GM18507 (cell line): ENCODE measurements at places on chromosomes 12 and 14.

DNA sequence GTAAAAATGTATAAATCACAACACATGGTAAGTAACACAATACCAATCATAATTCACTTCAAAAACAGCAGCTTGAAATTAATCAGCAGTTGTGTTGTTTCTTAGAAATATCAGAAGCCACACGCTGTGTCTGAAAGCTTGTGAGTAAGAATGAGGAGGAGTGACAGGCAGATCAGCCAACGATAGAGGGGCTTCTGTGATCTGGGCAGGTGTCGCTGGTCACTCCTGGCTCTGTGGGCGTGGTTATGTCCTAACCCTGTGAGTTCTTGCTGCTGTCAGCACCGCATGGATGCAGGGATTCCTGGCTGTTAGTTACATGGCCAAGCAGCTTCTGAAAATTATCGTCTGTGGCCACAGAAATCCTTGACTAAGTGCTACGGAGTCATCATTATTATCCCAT lies 123.4 kb downstream of the SLC25A47 start:
- DNase-seq, result no peak

DNA sequence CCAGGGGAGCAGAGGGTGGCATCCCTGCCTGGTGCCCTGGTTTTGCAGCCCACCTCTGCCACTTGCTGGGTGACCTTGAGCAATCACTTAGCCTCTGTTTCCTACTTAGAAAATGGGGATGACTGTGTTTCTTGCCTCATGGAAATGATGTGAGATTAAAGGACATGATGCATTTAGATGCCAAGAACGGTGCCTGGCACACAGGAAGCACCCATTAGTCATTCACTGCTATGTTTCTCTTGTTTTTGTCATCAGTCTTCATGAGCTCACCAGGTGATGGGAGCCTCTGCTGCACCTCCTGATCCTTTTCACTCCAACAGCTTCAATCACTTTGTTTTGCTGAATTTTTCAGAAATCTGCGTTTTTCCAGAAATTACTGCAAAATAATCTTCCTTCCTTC lies 23.6 kb upstream of the ATF1 start:
- DNase-seq, result no peak

GRCh38 chr12:71797531-71797930 lies 42.0 kb upstream of the TBC1D15 start:
- no peak for DNase-seq

GRCh38 chr12:5184186-5184585 lies 140.5 kb downstream of the KCNA5 start:
- no peak for DNase-seq

DNA sequence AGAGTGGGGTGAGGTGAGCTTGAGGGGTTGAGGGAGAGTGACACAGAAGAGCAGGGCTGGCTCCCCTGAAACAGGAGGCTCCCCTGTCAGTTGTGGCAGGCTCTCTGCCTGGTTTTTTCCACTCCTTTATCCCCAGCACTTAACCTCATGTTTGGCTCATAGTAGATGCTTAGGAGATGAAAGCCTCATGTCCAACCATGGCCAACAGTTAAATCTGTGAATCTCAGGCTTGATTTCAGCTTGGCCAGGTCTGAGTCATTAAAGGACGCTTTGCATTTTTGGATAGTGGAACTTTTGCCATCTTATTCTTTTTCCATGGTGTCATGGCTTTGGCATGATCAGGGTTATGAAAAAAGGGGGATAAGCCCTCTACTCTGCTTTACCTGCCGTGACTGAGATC lies 117.2 kb downstream of the CACNA1C start:
- no peak for DNase-seq

DNA sequence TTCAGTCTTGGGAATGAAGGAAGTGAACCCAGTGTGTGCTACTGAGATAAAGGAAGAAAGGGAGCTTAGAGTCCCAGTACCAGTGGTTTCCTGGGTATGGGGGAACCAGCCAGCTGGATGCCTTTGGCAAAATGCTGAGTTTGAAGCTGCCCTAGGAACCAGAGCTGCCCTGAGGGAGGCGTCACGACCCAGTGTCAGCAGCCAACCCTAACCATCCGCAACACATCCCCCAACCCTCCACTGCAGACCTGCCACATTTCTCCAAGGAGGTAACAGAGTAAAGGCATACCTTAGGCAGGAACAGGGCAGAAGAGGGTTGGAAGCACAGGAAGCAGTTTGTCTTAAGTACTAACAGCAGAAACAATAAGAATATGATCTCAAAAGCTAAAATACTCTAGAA lies 28.6 kb downstream of the PRDM4 start:
- no peak for DNase-seq

DNA sequence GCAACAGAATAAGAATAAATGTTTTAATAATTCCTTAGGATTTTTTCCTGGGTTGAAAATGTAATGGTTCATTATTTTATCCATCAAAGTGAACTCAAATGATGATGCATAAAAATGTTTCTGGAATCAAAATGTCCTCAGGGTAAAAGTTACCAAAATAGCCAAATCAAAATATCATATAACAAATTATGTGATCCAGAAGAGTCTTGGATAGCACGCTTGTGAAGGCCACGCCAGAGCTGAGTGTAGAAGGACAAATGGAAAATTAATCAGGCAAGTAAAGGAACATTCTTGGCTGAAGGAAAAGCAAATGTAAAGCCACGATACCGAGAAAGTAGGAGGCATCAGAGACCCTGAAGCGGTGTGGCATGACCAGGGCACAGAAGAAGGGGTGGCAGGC lies 169.2 kb downstream of the CAPZA3 start:
- no peak for DNase-seq

DNA sequence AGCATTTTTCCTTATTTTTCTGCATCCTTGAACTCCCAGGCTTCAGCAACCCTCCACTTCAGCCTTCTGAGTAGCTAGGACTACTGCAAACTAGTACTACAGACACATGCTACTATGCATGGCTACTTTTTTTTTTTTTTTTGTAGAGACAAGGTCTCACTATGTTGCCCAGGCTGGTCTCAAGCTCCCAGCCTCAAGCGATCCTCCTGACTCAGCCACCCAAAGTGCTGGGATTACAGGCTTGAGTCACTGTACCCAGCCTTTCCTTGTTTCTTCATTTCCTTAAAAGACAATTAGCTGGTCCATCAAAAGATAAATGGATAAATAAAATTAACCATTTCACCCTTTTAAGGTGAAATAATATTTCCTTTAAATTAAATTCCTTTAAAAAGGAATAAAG lies 205.8 kb downstream of the SPTSSA start:
- no peak for DNase-seq

GRCh38 chr12:119989731-119990381 lies 820 bp downstream of the BICDL1 start:
- DNase-seq, result peak; percentile 33

GRCh38 chr14:47365233-47365632 lies 310.2 kb downstream of the MDGA2 start:
- no peak for DNase-seq

GRCh38 chr14:101361451-101362433 lies 199.6 kb upstream of the DIO3 start:
- no peak for DNase-seq

GRCh38 chr12:7092229-7092985 lies at the start of gene C1R:
Gene C1R, minus strand, starts transcription at chr12:7092445. Its CDS starts 57 bp downstream, at chr12:7092388.
- peak; percentile 46 for DNase-seq

GRCh38 chr12:52646613-52647012 lies 5.4 kb downstream of the KRT2 start:
- DNase-seq, result no peak

- DNase-seq, result no peak
Observed at GRCh38 chr14:104931771-104932675, 7.3 kb downstream of the PLD4 start.

GRCh38 chr14:79090641-79091180 lies 920.5 kb downstream of the NRXN3 start:
- no peak for DNase-seq

DNA sequence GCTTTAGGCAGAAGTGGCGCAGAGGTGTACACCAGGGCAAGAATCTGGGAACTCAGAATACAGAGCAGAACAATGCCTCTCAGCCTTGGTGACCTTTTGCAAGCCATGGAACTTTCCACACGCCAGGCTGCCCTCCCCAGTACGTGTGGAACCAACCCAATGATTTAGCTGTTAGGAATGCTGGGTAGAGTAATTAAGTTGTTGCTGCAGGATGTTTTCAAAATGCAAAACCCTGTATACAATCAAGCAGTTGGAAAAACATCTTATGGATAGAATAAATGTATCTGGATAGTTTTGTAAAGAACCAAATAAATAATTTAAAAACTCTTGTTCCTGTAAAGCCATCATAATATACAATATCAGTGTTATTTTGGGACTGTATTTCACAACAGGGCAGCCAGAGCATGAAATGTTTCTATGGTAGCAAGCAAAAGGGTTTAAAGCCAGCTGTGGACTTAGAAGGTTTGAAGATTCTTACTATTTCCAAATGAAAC lies 19.4 kb downstream of the PPP1R36 start:
- no peak for DNase-seq

GRCh38 chr12:9068600-9068999 lies 47.1 kb downstream of the A2M start:
- no peak for DNase-seq

GRCh38 chr12:71892059-71892458 lies 46.6 kb upstream of the TPH2 start:
- DNase-seq, result no peak

DNA sequence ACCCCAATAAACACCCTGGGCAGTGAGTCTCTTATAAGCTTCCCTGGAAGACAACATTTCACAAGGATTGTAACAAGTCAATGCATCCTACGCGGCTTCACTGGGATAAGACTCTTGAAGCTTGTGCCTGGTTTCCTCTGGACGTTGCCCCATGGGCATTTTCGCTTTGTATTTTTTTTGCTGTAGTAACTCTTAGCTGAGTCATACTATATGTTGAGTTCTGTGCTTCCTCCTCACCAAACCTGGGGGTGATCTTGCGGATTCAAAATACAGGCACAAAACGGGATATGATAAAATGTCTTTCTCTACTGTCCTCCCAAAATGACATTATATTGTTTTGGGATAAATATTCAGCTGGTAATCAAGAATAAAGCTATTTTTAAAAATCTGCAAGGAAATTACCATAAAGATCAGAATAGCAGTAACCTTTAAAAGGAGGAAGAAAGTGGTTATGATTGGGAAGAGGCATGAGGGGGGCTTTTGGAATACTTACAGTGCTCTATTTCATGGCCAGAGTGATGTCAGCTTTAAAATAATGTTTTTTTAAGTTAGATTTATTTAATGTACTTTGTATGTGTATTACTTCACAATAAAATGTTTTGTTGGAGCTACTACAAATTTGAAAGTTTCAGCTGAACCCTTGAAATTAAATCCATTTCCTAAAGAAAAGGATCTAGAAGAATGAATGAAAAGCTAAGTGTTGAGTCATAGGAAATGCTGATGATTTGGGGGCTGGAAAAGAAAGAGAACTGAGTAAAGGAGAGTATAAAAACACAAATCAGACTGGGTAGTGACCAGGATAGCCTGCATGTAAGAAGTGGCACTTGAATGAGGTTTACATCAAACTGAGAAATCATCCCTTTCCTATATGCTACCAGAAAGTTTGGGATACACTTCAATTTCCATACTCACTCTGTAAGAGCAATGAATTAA lies 14.7 kb downstream of the BTBD7 start:
- DNase-seq, result no peak

DNA sequence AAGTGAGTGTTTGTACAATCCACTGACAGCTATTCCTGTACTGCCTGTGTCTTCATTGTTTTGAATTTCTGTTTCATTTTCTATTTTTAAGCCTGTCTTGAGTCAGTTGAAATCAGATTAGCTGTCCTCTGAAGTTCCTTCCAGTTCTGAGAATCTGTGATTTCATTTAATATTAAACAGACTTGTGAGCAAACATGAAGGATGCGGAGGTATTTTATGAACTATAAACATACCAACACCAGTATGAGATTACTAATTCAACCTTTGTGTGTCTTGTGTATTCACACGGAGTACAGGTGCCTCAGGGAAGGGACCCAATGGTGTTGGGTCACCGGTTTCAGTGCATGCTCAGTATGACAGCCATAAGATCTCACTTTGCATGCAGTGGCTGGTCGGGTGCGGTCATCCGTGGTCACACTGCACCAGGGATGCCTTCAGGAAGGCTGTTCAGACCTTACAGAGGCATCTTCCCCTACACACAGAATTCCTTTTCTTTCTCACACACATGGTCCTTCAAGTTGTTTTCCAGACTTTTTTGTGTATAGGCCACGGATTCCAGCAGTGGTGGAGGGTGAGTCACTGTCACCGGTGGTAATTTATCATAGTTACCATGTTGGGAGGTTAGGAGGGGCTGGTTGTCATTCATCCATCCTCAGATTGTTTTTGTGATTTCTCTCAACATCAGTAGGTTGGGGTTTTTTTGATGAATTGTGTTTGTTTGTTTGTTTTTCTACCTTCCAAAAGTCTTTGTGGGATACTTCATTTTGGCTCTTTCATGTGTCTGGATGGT lies 103.0 kb upstream of the SFSWAP start:
- DNase-seq, result no peak

DNA sequence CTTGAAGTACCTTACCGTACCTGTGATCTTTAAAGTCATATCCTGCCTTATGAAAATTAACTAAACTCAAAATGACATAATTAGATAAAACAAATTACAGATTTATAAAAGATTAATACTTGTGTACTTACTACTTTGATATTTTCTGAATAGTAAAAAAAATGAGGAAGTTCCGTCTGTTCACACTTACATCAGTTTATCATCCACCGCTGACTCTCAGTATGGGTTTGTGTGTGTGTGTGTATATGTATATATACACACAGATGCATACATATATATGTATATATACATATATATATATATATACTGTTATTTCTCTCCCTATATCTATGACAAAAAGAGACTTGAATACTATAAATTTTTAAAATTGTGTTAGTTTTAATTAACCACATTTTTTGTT lies 65.0 kb upstream of the MON2 start:
- DNase-seq, result no peak

GRCh38 chr14:65281991-65282895 lies 130.3 kb upstream of the FUT8 start:
- no peak for DNase-seq

- DNase-seq, result no peak
Observed at GRCh38 chr14:54261283-54261682, 135.5 kb upstream of the CDKN3 start.

DNA sequence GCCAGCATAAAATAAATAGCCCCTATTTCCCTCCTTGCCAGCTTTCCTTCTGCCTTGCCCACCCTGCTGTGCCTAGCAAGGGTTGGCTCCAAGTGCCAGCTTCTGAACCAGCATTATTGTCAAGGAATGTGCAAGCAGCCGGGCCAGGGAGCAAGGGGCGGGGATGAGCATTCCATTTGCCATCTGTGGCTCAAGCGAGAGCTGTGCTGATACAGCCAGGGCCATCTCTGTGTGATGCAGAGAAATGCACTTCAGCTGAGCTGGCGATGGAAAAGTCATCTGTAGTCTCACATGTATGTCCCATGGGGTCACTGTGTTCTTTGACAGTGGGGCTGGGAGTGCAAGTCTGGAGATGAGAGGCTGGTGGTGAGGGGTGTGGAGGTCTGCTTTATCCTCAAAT lies 137.3 kb downstream of the SUDS3 start:
- no peak for DNase-seq
